Spinal cord (tissue), 10 donors: ENCODE measurements at places on chromosomes 12 and 14. TPM values are rescaled to one million over a fixed set of nuclear protein-coding genes. Genes with fewer than 3 reads are reported as not detected.

The LIN7A gene
- 41.3 TPM for total RNA-seq

The RAPGEF3 gene
- total RNA-seq: 15.0 TPM

The OAS2 gene
- 4.9 TPM for total RNA-seq

The ZDHHC22 gene
- 5.6 TPM for total RNA-seq

The ITGA7 gene
- total RNA-seq: 34.4 TPM

GRCh38 chr14:50784683-50785456, 46.1 kb downstream of the NIN start:
- DNase-seq: no peak

DNA sequence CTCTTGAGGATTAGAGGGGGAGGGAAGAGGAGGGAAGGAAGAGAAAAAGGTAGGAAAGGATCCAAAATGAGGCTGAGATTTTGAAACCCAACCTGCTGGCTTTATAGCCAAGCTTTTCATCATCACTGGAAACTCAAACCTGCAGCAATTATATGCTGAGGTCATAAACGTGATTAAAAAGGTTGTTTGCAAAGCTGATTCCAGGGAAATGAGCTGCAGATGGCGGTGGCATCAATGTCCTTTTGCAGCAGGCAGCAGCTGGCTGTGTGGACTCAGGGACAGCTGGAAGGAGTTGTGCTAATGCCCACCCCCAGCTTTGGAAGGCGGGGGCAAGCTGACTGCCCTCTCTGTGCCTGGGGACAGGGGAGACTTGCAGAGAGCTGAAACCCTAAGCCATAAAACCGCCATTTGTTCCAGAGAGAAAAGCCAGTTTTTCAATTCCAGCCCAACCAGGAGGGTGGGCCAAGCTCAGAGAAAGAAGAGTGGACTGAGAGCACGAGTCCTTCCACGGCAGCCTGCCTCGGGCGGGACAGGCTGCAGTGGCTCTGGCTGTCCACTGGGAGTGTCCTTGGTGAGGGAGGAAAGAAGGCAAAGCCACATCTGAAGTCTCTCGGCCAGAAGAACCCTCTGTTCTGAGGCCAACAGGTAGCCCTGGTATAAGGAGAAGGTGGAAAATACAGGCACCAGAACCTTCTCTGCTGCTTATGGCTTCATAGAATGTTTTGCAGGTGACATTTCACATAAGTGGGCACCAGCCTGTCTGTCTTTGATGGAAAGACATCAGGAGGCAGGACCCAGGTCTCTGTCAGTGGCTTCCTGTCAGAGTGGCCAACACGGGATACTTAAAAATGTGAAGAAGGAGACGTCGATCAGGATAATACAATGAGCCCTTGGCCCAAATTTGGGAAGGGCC, 90.7 kb downstream of the SINHCAF start:
- DNase-seq: no peak

DNA sequence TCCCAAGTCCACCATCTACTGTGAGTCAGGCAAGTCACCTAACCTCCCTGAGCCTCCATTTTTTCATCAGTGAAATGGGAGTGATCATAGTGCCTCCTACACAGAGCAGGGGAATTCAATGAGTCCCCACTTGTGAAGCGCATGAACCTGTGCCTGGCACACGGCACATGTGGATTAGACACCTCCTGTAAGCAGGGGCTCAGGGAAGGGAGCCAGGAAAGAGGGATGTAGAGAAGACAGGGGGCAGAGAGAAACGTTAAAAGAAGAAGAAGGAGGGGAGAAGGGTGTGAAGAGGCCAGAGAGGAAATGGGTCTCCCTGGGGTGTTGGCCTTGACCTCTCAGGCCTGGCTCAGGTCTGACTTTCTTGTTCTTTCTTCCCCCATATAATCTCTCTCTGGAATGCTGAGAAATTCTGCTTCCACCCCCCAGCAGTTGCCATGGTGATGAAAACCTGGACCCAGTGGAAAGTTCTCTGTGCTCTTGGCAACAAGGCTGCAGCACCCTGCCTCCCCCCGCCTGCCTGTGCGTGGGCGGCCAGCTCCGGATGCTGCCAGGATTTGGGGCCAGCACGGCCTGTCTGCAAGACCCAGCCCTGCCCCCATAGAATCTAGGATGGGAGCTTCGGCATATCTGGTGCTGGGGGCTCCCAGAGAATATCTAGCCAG, 94.5 kb downstream of the CALM1 start:
- peak; percentile 95 for DNase-seq

DNA sequence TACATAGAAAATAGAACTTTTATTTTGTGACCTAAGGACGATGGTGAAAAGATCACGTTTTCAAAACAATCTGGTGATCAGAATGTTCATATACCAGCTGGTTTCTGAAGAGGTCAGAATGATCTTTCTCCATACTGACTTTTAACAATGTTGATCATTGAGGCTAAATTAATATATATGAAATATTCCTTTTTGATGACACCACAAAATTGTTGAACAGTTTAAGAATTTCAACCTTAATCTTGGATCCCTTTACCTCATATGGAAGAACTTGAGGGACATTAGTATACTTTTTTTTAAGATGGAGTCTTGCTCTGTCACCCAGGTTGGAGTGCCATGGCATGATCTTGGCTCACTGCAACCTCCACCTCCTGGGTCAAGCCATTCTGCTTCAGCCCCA, 2.8 kb upstream of the REP15 start:
- DNase-seq: no peak
